Endothelial cell (in vitro differentiated cells): ENCODE measurements at places on chromosomes 1 and 21.

DNA sequence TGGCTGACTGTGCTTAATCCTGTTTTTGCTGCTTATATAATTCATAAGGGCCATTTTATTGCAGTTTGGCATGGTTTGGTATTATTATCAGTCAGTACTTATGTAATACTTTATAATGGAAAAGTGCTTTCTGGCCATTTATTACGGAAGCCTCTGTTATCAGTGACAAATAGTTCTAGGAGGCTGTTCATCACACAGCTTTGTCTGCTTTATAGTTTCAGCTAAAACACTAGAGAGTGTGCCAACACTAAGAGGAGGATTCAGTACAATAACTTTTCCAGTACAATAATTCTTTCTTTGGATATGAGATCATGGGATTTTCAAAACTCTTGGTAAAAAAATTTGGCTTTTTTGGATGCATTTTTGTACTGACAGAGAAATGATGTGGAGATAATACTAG lies 102.9 kb upstream of the PTGFR start:
- DNase-seq = no peak

DNA sequence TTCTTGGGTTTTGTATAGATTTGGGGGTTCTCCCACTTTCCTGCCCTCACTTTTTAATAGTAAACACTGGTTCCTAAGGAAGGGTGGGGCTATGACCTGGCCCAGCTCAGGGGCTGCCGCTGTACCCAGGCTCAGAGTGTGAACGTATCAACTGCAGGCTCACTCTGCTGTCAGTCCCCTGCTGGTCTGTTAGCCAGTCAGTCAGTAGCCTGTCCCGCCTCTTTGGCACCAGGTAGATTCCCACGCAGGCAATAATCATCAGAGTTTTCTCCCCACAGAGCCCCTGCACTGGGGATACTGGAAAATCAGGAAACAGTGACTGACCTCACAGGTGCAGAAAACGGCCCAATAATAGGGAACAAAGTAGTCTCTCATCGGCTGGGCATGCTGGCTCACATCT lies 15.0 kb upstream of the ALPL start:
- no peak for DNase-seq

- peak; percentile 61 for DNase-seq
Measured at GRCh38 chr1:84298328-84298683, 3.2 kb upstream of the SAMD13 start.

- no peak for DNase-seq
Measured at GRCh38 chr1:164886101-164886500, 327.1 kb downstream of the PBX1 start.

DNA sequence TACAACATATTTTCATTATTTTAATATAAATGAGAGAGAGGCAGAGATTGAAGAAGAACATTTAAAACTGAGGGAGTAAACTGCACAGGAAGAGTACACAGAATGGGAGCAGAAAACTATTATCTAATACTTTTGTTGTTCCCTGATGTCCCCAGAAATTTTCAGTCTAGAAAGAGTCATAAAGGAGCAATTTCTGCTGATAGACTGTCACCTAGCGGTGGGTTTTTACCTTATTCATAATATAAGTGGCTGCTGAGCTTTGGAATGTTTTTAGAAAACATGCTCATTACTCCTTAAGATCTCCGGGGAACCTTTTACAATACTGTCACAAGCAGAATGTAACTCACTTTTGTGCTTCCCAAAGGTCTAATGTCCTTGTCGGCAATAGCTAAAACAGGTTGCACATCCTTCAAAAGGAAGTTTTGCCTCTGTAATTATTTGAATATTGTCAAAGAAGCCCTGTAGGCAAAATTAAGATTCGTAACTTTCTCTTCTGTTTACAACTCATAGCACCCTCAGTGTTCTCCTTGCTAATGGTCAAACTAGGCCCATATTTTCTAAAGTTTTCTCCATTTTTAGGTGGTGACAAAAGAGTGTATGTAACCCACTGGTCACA lies 4.9 kb upstream of the NPL start:
- DNase-seq = peak; percentile 21

DNA sequence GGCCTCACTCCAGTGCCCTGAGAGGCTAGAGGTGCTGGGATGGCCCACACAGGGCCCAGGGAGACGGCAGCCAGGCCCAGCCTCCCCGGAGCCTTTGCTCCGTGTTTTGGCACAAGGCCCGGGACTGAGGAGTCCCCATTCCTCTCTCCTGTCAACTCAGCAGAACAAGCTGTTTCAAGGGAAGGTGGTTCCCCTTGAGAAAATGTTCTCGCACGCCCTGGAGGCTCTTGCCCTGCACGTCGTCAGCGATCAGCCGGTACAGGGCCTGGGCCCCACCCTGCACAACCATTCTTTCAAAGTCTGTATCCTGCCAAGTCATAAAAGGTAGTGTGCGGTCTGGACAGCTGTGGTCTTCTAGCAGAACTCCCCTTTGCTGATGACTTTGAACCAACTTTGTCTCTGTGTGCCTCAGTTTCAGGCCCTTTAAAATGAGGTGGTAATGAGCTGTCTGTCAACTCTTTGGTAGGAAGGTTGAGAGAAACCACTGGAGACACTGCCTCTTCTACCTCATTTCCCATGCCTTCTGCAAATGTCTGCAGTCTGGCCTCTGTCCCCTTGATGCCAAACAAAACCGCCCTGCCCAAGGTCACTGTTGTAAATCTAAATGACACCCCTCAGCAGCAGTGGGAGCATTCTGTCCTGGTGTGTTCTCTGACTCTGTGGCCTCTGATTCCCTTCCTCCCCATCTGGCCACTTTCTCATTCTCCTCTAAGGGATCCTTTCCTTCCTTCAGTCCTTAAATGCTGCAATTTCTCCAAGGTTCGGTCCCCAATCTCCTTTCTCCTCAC lies 138.6 kb upstream of the JUN start:
- no peak for DNase-seq

DNA sequence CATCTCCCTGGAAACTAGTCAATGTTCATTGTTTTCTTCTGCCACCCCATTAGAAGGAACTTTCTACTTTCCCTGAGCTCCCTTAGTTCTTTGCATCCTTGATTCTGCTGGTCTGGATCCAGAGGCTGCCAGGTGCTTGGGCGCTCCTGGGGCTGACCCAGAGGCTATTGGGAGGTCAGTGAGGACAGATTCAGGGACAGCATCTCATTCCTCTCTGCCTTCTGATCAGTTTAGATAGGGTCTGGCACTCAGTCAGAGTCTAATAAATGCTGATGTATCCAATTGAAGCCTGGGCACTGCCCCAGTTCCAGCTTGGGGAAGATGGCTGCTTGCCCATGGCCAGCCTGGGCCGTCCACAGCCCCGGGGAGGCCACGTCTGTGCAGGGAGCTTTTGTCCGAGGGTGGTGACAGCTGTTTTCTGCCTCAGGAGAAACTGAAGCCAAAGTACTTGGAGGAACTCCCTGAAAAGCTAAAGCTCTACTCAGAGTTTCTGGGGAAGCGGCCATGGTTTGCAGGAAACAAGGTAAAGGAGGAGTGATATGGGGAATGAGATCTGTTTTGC lies 2.3 kb downstream of the GSTM1 start:
- no peak for DNase-seq

- peak; percentile 76 for DNase-seq
Measured at GRCh38 chr21:46097336-46098293, at the start of gene COL6A2. Gene COL6A2 (plus strand): TSS chr21:46098112.

GRCh38 chr1:10507111-10507879 lies 32.5 kb downstream of the PEX14 start:
- peak; percentile 55 for DNase-seq

- DNase-seq = no peak
Measured at GRCh38 chr1:19577561-19577960, 66.5 kb upstream of the NBL1 start.

GRCh38 chr1:188386161-188386560 lies 1557.4 kb downstream of the PLA2G4A start:
- DNase-seq = no peak
